ENCODE measurements at places on chromosomes 2 and 18. TPM values are rescaled to one million over a fixed set of nuclear protein-coding genes. Genes with fewer than 3 reads are reported as not detected.

The CYP1B1 gene
- 83.0 TPM for total RNA-seq

The HSPE1 gene
- 26.3 TPM for total RNA-seq

The UCN gene
- 1.8 TPM for total RNA-seq

The FBXO15 gene
- 1.8 TPM for total RNA-seq

The IL18R1 gene
- total RNA-seq, result 9.3 TPM

The IL1B gene
- total RNA-seq, result 4.0 TPM

DNA sequence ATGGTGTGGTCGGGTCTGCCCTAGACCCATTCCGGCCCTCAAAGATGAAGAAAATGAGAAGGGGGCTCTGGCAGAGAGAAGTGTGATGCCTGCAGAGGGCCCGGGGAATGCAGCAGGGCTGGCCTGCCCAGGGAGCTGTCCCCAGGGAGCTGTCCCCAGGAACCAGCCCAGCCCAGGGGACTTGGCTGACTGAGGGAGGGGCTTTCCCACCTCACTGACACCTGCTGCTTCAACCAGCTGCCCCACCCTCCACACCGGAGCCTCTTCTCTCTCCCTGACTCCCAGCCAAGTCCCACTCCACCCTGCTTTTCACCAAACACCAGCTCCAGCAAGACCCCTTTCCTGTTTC lies 111.2 kb downstream of the STPG4 start:
- no peaks in the 10 kb centered on the region for H3K27me3 ChIP-seq
- no peak overlapping the region for H3K4me3 ChIP-seq
- no peak for DNase-seq

GRCh38 chr2:42923580-42924417 lies 131.4 kb upstream of the HAAO start:
- DNase-seq, result no peak
- H3K4me1 ChIP-seq, result peaks cover 83% of the 10 kb centered on the region
- H3K27me3 ChIP-seq, result no peaks in the 10 kb centered on the region
- peak overlapping the region; percentile 93 for H3K27ac ChIP-seq
- H3K4me3 ChIP-seq, result no peak overlapping the region

GRCh38 chr18:47172476-47172875 lies 3.7 kb downstream of the IER3IP1 start:
- no peaks in the 10 kb centered on the region for H3K36me3 ChIP-seq
- no peak overlapping the region for H3K4me3 ChIP-seq
- no peak for DNase-seq
- peaks cover 26% of the 10 kb centered on the region for H3K4me1 ChIP-seq
- H3K27me3 ChIP-seq, result no peaks in the 10 kb centered on the region

DNA sequence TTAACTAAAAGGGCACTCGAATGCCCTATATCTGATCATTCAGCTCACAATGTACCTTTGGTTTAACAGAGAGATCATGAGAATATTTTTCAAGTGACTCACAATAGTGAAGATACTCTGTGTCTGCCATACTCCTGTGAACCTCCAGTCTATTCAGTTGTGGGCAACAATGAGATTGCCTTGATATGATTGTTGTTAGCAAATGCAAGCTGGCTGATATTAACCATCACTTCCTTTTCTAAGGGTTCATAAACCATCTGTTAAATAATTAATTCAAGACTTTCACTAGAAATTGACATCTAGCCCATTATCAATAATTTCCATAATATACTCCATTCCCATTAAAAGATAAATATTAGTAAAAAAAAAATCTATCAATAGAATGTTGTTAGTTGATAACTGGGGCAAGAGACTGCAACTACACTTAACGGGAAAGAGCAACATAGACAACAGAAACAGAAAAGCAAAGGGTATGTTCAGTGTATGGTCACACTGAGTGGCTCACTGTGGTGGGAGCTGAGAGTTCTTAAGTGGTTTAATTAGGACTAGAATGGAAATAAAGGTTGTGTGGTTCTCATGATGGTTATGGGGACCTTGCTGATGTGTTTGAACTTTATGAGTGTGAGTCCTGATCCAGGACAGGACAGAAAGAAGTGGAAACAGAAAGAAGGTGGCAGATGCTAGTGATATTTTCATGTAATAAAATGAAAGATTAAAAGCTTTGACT lies 11.9 kb downstream of the IL18RAP start:
- no peaks in the 10 kb centered on the region for H3K36me3 ChIP-seq
- H3K27ac ChIP-seq, result no peak overlapping the region
- H3K4me3 ChIP-seq, result no peak overlapping the region
- no peaks in the 10 kb centered on the region for H3K4me1 ChIP-seq
- DNase-seq, result no peak
- H3K27me3 ChIP-seq, result no peaks in the 10 kb centered on the region

DNA sequence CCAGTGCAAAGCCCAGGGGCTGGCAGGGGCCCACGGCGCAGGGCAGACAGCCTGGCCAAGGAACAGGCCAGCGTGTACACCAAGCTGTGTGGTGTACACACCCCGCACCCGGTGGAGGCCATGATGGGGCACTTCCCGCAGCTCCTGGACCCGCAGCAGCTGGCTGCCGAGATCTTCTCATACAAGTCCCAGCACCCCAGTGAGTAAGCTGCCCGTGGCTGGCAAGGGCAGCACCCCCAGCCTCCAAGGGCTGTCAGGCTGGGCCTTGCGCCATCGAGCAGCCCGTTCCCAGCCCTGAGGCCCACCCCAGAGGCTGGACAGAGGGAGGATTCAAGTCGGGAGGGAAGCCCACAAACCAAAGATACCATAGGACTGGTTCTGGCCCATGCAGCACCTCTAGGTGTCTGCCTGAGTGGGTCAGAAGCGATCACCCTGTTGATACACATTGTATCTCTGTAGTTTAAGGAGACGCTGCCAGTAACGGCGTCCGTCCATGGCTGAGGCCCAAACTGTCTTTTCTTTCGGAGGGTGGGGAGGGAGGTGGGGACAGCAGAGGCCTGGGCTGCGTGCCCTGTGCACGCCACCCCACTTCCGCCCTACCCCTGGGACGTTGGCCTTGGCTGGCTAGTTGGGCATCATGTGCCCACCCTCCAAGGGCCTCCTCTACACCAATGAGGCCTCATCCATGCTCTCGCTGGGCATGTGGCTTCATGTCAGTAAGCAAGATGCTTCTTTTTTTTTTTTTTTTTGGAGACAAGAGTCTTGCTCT lies 16.8 kb upstream of the MTERF4 start:
- H3K27ac ChIP-seq, result no peak overlapping the region
- DNase-seq, result no peak
- no peaks in the 10 kb centered on the region for H3K4me1 ChIP-seq
- no peak overlapping the region for H3K4me3 ChIP-seq
- H3K27me3 ChIP-seq, result no peaks in the 10 kb centered on the region
- H3K36me3 ChIP-seq, result no peaks in the 10 kb centered on the region

- H3K27me3 ChIP-seq, result no peaks in the 10 kb centered on the region
- H3K27ac ChIP-seq, result no peak overlapping the region
- H3K4me3 ChIP-seq, result no peak overlapping the region
- DNase-seq, result no peak
- no peaks in the 10 kb centered on the region for H3K4me1 ChIP-seq
Measured at GRCh38 chr2:241977557-241978300, 108.2 kb downstream of the RTP5 start.

GRCh38 chr2:69034845-69035244 lies 21.9 kb downstream of the ANTXR1 start:
- no peak overlapping the region for H3K4me3 ChIP-seq
- no peaks in the 10 kb centered on the region for H3K36me3 ChIP-seq
- H3K4me1 ChIP-seq, result peaks cover 58% of the 10 kb centered on the region
- no peak for DNase-seq
- H3K27me3 ChIP-seq, result no peaks in the 10 kb centered on the region
- no peak overlapping the region for H3K27ac ChIP-seq
